ENCODE measurements at places on chromosomes 5 and 9. TPM values are rescaled to one million over a fixed set of nuclear protein-coding genes. Genes with fewer than 3 reads are reported as not detected.

- no peak for DNase-seq
These were observed 89.8 kb downstream of the PIK3R1 start for GRCh38 chr5:68305223-68305870.

GNG10 gene
- 7.0 TPM for total RNA-seq

DNA sequence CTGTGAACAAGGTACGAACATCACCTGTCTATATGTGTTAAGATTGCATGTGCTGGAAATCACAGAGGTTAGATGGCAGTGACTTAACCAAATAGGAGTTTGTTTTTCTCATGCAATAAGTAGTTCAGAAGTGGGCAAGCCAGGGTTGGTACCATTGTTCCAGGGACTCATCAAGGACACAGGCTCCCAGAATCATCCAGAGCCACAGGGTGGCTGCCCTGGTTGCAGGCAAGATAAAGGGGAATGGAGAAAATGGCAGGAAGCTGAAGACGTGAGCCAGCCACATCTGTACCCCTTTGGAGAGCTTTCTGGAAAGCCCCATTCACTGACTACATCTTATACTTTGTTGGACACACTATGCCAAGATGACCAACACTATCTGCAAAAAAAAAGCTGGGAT is 126.0 kb upstream of the IL12B start:
- no peak for DNase-seq

CXCL14 gene
- total RNA-seq: not detected

DNA sequence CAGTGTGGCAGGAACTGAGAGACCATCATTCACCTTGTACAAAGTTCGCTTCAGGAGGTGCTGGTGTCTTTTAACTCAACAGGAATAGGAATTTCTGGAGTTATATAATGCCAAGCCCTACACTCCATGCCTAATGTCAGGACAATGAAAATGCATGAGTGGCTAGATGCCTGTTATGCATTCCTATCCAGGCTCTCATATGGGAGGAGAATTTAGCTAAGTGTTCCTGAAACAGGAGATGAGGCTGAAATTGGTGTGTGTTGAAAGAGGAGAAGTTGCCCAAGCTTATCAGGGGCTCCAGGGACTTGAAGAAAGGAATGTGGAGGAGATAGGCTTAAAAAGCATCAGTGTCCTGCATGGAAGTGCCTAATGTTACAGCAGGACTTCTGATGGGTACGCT is 26.8 kb upstream of the PRUNE2 start:
- DNase-seq: no peak

Measured in activated naive CD4-positive, alpha-beta T cell treated with anti-CD3 and anti-CD28 coated beads, Interleukin-2, amount 50 U/mL, for 72 hours (primary cell).